AG04450 (cell line): ENCODE measurements at places on chromosomes 7 and 10.

GRCh38 chr10:82289945-82290344, 415.0 kb downstream of the NRG3 start:
- DNase-seq: no peak

DNA sequence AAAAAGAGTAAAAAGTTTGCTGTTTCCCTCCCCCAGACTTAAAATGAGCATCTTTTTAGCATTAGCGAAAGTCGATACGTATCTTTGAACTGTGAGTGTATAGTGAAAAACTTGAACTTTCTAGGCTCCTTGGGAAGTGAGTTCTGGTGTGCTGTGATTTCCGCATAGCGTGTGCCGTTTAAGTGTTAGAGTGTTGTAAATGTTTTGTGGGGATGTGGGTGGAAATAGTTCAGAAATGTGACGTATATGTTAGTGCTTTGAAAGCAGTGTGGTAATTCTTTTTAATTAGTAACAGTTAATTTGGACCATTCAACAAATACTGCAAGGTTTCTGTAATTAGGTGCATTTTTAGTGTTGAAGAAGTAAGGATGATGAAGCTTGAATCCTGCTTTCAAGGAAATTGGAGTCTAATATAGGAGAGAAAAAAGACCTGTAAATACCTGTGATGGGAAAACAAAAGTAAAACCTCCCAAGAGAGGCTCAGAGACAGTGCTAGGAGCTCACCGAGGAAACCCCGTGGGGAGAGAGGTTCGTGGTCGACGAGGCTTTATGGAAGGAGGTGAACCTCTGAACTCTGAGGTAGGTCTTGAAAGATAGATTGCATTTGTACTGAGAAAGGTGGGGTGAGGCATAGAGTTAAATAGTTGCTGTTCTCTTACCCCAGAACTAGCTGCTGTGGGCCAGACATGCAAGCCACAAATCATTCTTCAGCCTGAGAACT, 40.8 kb downstream of the RBM33 start:
- DNase-seq: no peak

GRCh38 chr7:3697472-3697871, 396.4 kb downstream of the SDK1 start:
- no peak for DNase-seq

DNA sequence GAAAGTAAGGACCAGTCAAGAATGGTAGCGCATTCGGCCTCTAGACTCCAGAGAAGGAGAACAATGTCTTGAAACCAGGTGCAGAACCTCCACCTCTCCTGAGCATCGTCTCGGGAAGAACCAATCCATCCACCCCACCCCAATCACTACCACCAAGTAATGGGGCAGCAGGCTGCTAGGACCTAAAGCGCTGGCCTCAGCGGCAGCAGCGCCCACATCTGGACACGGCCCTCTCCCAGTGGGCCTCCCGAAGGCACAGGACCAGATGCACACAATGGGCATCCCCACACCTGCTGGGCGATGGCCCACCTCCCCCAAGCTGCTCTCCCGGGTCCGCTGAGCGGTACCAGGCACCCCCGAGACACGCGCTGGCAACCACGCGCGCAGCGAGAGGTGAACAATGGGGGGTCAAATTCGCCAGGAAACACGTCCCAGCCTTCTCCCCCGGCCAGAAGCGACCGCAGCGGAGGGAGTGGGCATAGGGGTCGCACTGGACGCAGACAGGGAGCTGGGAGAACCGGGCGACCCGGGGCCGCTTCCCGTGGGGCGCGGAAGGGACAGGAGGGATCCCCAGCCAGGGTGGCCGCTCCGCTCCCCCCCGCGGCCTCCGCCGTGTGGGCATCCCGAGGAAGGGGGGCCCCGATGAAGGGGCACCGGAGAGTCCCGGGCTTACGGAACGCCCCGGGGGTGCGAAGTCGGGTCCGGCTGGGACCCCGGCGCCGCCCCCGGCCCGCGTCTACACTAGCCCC, 506 bp downstream of the CTTNBP2 start:
- no peak for DNase-seq

- DNase-seq: no peak
Measured at GRCh38 chr7:130181263-130181605, 24.0 kb downstream of the TMEM209 start.

DNA sequence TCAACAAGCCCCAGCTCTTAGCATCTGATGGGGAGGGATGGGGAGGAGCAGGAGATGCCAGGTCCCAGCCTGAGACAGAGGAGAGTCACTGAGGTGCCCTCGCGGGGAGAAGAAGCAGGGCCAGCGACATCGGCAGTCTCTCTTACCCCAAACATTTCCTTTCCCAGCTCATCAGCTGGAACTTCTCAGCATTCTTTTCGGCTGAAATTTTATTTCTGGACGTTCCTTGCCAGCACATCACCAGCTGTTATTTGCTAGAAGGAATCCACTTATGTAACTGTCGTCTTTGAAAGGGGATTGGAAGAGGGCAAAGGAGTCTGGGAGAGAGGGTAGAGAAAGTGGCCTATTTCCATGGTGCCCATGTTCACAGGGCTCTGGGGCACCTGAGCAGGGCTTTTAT, 101.0 kb upstream of the SHH start:
- DNase-seq: peak; percentile 10

GRCh38 chr7:154591544-154591943, 411.4 kb downstream of the PAXIP1 start:
- DNase-seq: no peak

DNA sequence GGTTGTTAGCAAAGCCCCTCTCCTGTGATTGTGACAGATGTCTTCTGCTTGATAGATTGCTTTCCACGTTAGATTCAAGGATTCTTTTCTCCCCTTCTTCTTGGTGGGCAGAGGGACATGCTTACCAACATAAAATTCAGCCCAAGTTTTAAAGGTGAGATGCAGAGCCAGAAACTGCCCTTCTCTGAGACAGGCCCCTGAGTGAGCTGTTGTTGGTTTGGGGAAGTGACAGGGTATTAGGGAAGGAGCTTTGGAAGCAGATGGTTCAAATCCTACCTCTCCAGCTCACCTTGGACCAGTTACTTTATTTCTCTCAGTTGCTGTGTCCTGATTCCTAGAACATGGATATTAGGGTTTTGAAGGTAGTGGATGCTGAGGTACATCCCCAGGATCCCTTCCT, 53.0 kb downstream of the SORCS3 start:
- no peak for DNase-seq

DNA sequence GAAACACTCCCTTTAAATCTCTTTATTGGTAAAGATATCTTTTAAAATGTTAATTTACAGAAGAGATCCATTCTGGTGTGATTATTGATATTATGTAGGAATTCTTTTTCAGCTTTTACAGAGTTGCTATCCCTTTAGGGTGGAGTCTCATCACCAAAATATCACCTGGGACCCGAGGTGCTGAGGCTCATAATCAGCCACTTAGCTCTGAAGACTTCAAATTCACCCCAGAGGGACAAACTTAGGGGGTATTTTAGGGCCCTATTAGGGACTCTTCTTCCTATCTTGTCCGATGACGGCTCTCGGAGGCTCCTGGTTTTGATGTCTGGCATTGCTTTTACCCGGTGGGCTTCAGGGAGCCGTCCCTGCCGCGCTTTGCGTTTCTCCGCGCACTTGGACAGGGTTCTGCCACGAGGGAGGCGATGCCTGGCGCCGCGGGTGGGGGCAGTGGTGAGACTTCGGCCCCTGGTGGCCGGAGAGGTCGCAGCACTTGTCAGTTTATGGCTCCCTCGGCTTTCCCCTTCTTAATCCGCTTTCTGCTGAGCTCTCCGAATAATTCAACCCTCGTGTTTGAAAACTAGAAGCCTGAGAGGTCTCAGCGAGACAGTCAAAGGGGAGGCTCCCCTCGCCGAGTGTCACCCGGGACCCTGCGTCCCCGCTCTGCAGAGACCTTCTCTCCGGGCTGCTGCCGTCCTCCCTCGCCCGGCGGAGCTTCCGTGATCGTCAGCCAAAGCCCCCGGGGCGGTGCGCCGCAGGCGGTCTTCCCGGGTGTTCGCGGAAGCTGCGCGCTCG, 27.8 kb downstream of the RBM20 start:
- no peak for DNase-seq

GRCh38 chr10:77214799-77215198, 422.8 kb downstream of the KCNMA1 start:
- no peak for DNase-seq

GRCh38 chr10:93749218-93749799, 8.4 kb upstream of the LGI1 start:
- DNase-seq: no peak

- no peak for DNase-seq
Measured at GRCh38 chr10:79131836-79132631, 63.3 kb downstream of the ZMIZ1 start.

DNA sequence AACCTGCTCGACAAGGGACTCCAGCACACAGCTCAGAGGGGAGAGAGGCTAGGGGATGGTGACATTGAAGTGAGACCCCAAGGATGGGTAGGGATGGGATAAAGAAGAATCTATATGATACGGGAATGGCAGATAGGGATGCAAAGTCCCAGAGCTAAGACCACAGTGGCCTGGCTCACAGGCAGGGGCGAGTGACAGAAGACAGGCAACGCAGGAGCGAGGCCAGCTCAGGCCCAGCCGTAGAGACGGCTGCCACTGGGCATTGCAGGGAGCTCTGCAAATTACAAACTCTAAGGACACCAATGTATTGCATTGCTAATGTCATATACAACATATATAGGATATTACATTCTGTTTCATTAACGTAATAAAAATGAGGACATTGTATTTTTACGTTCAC, 131.4 kb downstream of the TCERG1L start:
- no peak for DNase-seq

GRCh38 chr10:60406182-60406581, 16.5 kb upstream of the ANK3 start:
- DNase-seq: no peak

GRCh38 chr10:96319754-96320474, 15.7 kb downstream of the DNTT start:
- no peak for DNase-seq

GRCh38 chr7:153838591-153838990, 213.6 kb upstream of the DPP6 start:
- DNase-seq: no peak

DNA sequence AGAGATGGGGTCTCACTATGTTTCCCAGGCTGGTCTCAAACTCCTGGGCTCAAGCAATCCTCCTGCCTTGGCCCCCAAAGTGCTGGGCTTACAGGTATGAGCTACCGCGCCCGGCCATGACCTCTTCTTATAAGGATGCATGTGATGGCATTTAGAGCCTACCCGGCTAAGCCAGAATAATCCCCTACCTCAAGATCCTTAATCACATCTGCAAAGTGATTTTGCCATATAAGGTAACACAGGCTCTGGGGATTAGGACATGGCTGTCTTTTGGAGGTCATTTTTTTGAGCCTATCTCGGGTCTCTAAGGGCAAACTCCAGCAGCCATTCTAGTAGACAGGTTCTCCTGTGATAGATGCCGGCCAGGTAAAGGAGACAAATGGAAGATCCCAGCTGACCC, 39.6 kb downstream of the GTF2IRD1 start:
- DNase-seq: no peak

GRCh38 chr7:46011059-46011458, 90.0 kb upstream of the IGFBP3 start:
- no peak for DNase-seq

- no peak for DNase-seq
Measured at GRCh38 chr7:115747174-115747573, 283.4 kb downstream of the TFEC start.

- DNase-seq: no peak
Measured at GRCh38 chr7:66736892-66737291, 3.6 kb upstream of the RABGEF1 start.

- no peak for DNase-seq
Measured at GRCh38 chr7:107196834-107197610, 28.2 kb downstream of the HBP1 start.

DNA sequence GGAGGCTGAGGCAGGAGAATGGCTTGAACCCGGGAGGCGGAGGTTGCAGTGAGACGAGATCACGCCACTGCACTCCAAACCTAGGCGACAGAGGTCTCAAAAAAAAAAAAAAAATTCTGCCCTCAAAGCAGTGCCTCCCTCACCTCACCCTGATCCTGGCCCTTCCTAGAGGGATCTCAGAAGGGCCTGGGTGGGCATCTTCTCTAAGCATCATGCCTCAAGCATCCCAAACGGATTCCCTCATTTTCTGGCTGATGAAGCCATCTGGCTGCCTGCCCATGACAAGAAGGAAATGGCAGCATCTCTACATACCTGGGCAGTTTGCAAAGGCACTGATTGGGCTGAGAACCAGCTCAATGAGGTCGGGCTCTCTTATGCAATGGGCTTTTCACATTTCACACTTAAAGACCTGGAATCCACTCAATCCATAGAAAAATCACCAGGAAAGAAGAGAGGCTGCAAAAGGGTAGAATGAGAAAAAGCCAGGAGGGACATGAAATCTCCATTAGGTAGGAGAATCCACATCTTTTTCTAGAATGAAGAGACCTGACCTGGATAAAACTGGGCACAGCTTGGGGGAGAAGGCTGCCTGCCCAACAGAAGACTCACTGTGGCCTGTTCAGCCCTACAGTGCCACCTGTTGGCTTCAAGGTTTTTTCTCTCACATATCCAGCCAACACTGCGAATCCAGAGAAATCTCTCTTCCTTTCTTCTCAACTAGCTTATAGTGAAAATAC, 48.1 kb downstream of the PDLIM1 start:
- DNase-seq: no peak

DNA sequence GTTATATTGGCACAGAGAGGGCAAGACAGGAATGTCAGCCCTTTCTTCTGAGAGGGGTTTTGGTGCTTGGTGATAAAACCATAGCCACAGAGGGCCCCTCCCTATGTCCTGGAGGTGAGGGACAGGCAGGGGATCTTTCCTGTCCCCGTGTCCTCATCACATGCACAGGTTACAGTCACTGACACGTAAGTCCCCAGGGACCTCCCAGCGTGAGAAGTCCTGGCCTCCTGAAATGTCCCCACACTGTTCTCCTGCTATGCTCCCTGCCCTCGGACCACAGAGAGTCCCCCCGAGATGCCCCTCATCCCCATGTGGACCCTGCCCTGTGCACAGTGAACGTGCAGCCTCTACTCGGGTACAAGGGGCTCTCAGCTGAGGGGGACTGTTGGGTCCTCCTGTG, 260.4 kb downstream of the ZMYND11 start:
- no peak for DNase-seq

- DNase-seq: peak; percentile 55
Measured at GRCh38 chr10:4807761-4808507, 18.1 kb upstream of the AKR1E2 start.

DNA sequence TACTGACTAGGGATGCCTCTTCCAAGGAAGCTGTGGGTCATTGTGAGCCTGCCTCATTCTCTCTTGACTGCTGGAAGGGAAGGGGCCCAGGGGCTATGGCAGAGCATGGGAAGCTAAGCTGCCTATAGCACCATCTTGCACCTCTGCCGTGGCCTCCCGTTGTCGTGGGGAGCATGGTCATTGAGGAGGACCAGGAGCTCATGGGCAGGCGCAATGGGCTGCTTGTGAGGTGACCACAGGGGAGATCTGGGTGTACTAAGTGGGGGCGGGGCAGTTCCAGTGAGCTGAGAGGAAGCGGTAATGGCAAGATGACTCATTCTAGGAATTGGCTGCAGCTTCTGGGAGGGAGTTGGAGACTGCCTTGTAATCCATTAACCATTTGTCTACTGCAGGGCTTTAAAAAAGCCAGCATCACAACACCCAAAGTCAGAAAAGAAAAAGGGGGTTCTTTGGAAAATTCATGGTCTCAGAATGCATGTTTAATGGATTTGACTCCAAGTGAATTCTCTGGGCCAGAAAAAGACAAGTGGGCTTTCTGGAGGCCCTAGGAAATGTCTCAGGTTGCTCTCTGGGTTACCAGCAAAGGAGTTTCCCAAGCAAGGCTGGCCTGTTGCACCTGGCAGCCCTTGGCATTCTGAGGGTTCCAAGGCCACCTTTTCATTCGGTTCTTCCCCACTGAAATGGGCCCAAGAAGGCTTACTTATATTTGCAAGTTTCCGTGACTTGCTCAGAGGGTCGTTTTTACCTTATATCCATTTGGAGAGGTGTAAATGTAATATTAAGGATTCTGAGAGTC, 3.6 kb downstream of the DUSP5 start:
- DNase-seq: peak; percentile 78
